ENCODE measurements at places on chromosomes 16 and 17. TPM values are rescaled to one million over a fixed set of nuclear protein-coding genes. Genes with fewer than 3 reads are reported as not detected.

DNA sequence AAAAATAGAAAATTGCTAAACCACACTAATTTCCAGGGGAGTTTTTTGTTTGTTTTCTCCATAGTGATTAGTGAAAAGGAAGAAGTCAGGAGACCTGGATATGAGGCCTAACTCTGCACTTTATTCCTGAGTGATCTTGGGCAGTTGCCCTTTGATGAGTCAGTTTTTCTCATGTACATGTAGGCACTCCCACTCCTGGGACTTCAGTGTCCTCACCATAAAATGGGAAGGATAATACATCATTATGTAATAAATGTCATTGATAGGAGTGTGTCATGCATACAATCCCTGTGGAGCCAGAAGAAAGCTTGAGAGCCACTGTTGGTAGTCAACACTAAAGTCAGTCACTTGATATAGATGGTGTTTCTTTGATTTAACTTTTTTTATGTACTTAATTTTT lies 32.5 kb downstream of the WIPF2 start:
- DNase-seq: peak; percentile 44

- DNase-seq: no peak
These were observed 1.6 kb downstream of the UBE2Z start for GRCh38 chr17:48909783-48910182.

Gene HBQ1
- not detected for total RNA-seq

DNA sequence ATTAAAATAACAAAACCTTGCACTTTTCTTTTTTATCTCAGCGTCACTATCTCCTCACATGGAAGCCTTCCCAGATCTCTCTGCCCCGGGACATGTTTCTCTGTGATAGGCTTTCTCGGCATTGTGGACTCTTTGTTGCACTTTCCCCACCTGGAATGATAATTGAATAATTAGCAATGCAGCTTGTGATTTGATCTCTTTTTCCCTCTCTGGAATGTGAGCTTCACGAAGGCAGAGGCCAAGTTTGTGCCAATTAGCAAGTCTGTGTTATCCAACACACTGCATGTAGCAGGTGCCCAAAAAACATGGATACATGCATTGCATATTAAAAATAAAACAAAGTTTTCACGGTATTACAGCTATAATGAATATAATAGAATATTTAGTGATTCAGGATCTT lies 431.2 kb downstream of the HAPSTR1 start:
- DNase-seq: no peak

Gene HSF4
- total RNA-seq: 136 TPM

DNA sequence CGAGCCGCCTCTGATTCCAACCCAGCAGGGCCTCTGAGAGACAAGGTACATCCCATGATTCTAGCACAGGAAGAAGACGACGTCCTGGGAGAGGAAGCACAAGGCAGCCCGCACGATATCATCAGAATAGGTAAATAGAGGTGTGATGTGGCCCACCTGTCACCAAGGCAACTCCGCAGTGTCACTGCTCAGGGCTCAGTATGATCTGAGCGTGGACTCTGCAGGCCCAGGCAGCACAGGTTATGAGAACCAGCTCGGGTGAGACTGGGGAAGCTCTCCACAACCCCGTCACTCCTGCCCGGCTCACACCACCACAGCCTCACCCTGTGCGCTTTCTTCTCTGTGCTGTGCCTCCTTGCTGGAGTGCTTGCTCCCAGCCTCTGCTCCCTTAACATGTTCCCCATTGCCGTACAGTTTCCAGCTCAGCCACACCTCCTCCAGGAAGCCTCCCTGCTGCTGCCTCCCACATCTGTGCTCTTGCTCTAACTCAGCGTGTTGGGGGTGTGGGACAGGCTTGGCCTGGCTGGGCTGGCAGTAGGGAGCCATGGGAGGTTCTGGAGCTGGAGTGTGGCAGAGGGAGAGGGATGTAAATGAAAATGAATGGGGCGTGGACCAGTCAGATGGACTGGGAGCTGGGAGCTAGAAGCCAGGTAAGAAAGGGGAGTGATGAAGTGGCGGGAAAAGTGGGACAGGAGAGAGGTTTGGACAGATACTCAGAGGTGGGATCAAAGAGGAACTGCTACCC lies 7.7 kb downstream of the METTL22 start:
- DNase-seq: no peak

- no peak for DNase-seq
These were observed 1.7 kb downstream of the CDH5 start for GRCh38 chr16:66367968-66368891.

DNA sequence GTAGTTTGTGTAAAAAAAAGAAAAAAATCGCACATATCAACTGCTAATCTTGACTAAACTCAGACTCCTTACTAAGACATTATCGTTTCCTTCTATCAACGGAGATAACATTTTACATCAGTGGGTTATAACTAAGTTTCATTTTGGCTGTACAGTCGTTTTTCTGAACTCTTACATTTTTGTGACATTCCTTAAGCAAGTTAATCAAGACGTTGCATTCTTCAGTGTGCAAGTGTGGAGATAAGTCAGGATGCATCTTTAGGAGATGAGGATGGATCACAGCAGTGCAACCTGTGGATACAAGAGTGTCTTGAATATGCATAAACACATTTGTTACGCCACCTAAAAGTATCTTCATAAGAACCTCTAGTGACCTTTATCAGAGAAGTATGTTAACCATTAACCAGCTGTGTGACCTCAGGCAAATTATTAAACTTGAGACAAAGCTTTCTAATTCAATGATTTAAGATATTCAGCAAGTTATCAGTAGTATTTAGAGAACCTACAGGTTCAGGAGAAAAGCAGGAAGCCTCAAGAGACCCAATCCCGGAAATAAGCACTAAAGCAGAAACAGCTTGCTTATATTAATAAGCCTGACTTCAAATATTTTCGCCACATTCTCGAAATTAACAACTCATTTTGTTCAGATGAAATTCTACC lies 9.4 kb downstream of the CMC2 start:
- no peak for DNase-seq

GRCh38 chr17:77666881-77667395 lies 291.6 kb upstream of the TNRC6C start:
- DNase-seq: peak; percentile 17

DNA sequence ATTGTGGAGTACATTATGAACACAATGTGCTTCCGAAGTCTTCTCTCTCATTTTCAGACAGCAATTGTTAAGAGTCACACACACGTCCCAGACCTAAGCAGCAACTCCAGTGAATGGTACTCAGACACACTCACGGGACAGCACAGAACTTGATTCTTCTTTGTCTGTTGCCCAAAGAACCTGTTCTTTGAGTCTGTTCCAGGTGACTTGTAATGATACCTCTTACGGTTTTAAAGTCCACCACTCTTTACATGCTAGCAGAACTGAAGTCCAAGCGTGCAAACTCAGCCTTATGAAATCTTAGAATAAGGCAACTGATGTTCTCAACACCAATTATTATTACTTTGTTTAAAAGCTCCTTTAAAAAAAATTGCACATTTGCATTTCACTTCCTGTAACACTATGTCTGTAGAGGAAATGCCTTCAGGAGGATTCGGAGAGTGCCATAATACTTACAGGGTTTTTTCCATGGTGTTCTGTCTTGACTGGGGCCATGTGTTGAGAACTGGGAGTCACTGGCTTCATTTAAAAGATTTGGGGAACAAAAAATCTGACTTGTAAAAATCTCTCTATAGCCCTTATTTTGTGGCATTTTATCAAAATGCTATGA lies 48.1 kb downstream of the MARF1 start:
- DNase-seq: no peak

DNA sequence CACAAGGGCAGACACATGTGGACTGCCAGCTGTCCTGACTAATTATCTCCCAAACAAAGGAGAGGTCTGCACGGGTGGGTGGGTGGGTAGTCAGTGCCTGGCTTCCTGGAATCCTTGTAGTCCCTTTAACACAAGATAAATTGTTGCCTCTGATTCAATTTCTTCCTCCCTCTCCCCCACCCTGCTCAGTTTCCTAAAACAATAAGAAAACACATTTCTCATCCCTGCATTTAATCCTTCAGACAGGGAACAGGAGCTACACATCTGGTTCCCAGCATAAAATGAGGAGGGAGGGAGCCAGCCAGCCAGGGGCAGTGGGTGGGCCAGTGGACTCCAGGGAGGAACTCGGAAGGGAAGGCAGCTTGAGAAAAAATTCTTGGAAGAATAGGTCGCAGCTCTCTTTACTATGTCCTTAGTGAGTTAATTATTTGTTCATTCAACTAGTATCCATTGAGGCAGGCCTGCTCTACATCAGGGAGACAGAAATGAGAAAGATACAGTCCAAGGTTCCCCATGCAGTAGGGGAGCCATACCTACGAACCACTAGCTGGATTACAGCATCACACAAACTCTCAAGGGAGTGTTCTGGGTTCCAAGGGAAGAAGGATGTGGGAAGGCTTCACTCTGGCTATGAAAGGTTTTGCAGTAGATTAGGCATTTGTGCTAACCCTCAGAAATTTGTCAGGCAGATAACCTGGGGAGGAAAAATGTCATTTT lies 58.3 kb downstream of the CCT6B start:
- no peak for DNase-seq

- DNase-seq: no peak
These were observed 30.9 kb downstream of the LRRC36 start for GRCh38 chr16:67357561-67357960.

GRCh38 chr16:49268667-49269066 lies 13.0 kb downstream of the CBLN1 start:
- no peak for DNase-seq

GRCh38 chr17:34850964-34851363 lies 110.3 kb downstream of the CCT6B start:
- DNase-seq: no peak

GRCh38 chr17:55230716-55231115 lies 34.0 kb upstream of the HLF start:
- DNase-seq: no peak

GRCh38 chr16:55701442-55702319 lies 45.9 kb downstream of the SLC6A2 start:
- DNase-seq: peak; percentile 54

Gene SAP30BP
- total RNA-seq: 83.8 TPM

DNA sequence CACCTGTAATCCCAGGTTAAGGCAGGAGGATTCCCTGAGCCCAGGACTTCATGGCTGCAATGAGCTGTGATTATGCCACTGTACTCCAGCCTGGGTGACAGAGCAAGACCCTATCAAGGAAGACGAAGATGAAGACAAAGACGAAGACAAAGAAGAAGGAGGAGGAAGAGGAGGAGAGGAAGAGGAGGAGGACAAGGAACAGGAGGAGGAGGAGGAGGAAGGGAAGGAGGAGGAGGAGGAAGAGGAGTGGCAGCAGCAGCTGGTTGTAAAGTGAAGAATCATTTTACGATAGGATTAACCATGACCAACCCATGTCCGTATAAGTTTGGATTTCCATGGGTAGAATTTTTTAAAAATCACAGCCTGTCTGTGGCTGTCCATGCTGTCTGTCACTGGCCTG lies 316.8 kb upstream of the TNRC6C start:
- no peak for DNase-seq

Gene DNAH9
- total RNA-seq: not detected

Gene FTO
- 40.4 TPM for total RNA-seq

DNA sequence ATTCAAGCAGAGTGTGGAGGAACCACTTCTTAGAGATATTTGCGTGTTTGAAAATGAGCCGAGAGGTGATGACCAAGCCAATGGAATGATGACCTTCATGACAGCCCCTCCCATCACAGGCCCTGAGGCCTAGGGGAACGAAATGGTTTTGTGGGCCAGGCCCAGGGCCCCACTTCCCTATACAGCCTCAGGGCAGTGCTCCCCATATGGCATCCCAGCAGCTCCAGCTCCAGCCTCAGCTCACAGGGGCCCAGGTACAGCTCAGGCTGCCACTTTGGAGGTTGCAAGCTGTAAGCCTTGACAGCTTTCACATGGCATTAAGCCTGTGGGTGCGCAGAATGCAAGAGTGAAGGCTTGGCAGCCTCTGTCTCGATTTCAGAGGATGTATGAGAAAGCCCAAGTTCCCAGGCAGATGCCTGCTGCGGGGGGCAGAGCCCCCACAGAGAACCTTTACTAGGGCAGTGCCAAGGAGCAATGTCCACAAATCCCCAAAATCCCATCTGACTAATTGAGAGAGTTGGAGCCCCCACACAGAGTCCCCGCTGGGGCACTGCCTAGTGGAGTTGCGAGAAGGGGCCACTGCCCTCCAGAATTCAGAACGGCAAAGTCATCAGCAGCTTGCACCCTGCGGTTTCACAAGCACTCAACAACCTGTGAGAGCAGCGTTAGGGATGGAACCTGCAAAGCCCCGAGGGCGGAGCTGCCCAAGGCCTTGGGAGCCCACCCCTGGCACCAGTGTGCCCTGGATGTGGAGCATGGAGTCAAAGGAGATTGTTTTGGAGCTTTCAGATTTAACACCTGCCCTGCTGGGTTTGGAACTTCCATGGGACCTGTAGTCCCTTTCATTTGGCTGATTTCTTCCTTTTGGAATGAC lies 21.2 kb downstream of the CHMP6 start:
- DNase-seq: no peak

- no peak for DNase-seq
These were observed 72.4 kb downstream of the SLC39A11 start for GRCh38 chr17:73020110-73020509.

Gene RBFOX1
- 8.2 TPM for total RNA-seq

Gene ADGRG3
- total RNA-seq: 2.2 TPM

GRCh38 chr16:74521691-74522090 lies 85.2 kb downstream of the GLG1 start:
- DNase-seq: no peak

GRCh38 chr17:68205808-68206720 lies 41.8 kb upstream of the AMZ2 start:
- DNase-seq: no peak

DNA sequence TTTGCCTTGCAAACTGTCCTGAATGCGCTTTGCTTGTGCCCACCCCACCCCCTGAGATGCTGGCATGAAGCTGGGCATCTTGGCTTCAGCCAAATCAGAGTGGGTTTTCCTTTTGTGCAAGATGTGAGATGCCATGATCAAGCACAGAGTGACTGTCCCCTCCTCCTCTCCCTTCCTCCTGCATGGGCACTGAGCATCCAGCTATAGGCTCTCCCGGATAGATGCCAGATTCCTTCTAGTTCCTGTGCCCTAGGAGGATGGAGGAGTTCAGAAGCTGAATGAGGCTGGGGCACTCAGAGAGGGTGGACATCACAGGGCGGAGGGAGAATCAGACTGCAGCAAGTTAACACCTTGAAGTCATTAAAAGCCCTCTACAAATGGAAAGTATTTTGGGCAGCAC lies 384.1 kb upstream of the CCL2 start:
- no peak for DNase-seq

DNA sequence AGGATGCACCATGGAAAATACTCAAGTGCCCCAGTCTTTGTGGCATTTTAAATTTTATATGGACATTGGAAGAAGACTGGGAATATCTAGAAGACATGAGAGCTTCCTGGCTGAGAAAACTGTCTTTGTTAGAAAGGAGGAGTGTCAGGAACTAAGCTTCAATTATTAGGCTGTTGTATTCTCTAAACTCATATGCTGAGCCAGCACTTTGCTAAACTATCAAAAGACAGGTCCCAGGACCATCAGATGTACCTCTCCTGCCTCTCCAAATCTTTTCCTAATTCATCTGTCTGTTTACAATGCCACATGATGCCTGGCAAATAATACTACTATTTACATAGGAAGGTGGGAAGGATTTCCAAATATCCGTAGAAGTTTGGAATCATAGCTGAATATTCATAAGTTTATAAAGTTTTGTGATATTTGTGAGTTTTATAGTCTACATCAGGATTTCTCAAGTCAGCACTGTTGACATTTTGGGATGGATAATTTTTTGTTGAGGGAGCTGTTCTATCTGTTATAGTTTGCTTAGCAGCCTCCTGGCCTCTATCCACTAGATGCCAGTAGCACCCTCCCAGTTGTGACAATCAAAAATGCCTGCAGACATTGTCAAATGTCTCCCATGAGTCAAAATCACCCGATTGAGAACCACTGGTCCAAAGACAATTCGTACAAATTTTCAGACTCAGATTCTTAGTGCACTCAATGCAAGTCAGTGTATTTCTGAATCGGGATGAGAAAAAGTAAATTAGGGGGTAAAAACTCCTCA lies 61.2 kb upstream of the NETO2 start:
- DNase-seq: no peak

Measured in transverse colon (tissue), 4 donors.